ENCODE measurements at places on chromosomes 16 and 17. TPM values are rescaled to one million over a fixed set of nuclear protein-coding genes. Genes with fewer than 3 reads are reported as not detected.
A peak's percentile ranks its signal among the peaks of the same experiment; 100 is the strongest.

CLEC18A gene
- total RNA-seq, result 2.0 TPM

DNAI2 gene
- total RNA-seq, result not detected

ATP2A1 gene
- 0.46 TPM for total RNA-seq

AXIN2 gene
- total RNA-seq, result 63.6 TPM

CLEC18B gene
- not detected for total RNA-seq

- DNase-seq, result no peak
These were observed 41.0 kb downstream of the STAT3 start for GRCh38 chr17:42347198-42347597.

DNA sequence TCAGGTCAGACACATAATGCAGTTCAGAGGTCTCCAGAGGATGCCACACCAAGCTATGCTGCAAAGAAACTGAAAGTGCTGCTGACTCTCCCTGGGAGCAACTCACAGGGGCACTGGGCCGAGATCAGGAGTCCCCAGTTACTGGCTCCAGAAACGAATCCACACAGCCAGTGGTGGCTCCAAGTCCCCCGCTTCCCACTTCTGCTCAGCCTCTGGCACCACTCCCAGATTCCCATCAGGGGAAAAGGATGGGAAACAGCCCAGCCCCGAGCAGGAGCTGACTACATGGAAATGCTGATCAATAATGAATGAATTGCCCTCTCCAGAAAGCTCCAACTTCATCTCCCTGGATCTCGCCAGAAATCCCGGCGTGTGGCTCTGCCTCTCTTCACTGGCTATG is 62.3 kb upstream of the CDH5 start:
- DNase-seq, result no peak

GRCh38 chr16:12146966-12147365 is 170.4 kb downstream of the SNX29 start:
- DNase-seq, result no peak

- no peak for DNase-seq
These were observed 126.9 kb upstream of the WSCD1 start for GRCh38 chr17:5943232-5943631.

- peak; percentile 75 for DNase-seq
These were observed 76.4 kb downstream of the KCNJ12 start for GRCh38 chr17:21452377-21453143.
